ENCODE measurements at places on chromosomes 16 and 17.

DNA sequence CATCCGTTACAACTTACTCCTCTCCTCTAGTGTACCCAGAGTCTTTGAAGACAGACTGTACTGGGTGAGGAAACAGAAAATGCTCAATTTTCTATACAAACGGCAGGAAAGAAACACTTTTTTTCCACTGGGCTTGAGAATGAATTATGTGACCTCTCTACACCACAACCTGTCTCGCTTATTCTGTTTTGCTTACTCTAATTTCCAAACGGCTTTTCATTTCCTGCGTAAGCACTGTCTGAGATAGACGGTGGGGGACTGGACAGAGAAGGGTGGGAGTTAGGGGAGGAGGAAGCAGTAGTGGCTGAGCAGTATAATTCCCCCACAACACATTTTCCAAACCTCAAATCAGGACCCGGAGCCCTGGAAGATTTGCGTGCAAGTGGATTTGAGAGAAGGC is 191.4 kb upstream of the SDK2 start:
- DNase-seq, result peak; percentile 45

GRCh38 chr17:68763562-68763961 is 162.4 kb upstream of the FAM20A start:
- no peak for DNase-seq

GRCh38 chr17:79929257-79930061 is 90.2 kb upstream of the CBX4 start:
- DNase-seq, result no peak

- no peak for DNase-seq
Measured at GRCh38 chr16:67166110-67166547, 1.6 kb downstream of the HSF4 start.

DNA sequence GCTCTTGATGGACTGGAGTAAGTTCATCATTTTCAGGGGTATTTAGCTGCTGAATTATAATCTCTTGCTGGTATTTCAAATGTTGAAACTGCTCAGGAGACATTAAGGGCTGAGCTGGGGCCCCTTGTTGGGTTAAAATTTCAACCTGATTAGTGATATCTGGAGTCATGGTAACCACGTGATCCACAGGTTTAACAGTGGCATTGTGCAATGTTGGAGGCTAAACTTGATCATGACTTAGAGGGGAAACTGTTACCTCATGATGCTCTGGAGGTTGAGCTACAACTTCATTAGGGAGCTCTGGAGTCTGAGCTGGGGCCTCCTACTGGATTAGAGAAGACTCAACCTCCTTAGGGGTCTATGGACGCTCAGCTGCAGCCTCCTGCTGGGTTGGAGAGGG is 17.2 kb upstream of the MPP2 start:
- DNase-seq, result no peak

DNA sequence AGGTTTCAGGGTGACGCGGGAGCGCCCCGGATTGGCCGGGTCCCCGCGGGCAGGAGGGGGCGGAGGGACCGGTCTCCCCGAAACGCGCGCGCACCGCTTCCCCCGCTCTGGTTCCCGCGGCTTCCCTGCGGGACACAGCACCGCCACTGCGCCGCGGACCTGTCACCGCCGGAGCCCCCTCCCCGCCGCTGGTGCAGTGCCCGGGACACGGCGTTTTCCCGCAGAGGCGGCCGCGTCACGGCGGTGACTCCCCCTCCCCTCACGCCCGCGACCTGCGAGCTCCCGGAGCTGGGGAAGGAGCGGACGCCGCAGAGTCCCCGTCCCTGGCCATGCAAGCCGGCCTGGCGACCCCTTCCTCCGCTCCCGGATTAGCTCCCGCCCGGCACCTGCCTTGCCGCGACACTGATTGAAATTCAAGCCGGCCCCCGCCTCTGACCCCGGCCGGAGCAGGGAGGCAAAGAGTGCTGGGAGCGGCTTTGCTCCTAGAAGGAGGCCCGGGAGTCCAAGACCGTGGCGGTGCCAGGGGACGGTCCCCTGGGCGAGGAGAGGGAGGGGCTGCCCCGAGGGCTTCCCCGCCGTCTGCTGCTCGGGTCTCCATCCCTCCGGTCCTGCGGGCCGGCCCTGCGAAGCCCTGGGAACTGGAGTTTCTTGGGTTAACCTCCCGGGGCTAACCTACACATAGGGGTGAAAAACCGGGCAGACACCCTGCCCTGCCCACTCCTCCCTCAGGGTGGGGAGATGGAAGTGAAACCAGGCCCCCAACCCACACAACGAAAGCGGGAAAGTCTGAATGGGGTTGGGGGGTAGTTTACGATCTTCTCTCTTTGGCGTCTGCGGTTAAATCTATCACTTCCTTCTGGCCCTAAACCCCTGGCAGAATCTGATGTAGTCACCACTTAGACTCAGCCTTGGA is 1.0 kb downstream of the RHBDL3 start:
- DNase-seq, result no peak

- no peak for DNase-seq
Measured at GRCh38 chr17:57889892-57890856, 40.3 kb upstream of the MRPS23 start.

- DNase-seq, result no peak
Measured at GRCh38 chr16:66911112-66911511, 7.6 kb downstream of the CDH16 start.

Measured in NCI-H2227 treated with DMSO at 0.1 percent for 48 hours (cell line).